ENCODE measurements at places on chromosomes 7 and 10.
A peak's percentile ranks its signal among the peaks of the same experiment; 100 is the strongest.

- no peak for DNase-seq
Observed at GRCh38 chr7:34453150-34453549, 204.9 kb upstream of the NPSR1 start.

GRCh38 chr10:93473161-93473560 is 9.0 kb downstream of the MYOF start:
- no peak for DNase-seq

GRCh38 chr10:76411729-76412435 is 980.5 kb downstream of the LRMDA start:
- peak; percentile 84 for DNase-seq

DNA sequence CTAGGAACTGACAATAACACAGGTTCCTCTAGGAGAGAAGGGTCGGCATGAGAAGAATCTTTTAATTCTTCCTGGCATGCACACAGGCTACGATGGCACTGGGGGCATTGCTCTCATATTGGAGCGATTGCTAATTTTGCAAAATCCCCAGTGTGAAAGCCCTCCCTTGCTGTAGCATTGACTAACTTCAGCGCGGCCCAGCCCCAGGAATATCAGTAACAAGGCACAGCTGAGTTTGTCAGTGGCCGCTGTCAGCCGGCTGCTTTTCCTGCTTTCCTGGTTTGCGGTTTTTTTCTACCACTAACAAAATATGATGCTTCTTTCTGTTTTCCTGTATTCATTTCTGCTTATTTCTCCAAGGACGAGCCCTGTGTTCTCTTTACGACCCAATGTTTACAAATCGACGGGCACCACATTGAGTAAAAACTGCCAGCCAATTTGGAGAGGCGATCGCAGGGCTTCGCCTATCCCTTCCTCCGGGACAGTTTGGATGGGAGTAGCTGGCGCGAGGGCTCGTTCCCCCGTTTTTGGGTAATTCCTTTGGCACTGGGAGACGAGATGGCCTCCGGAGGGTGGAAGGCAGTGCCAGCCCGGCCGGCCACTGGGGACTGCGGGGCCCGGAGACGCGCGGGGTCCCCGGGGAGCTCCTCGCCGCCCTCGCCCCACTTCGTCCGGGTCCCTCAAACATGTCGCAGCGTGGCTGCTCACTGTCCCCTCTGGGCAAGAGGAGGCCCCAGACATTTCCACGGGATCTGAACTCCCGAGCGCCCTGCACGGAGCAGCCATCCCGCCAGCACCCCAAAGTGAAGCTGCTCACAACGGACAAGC is 967 bp downstream of the ADARB2 start:
- no peak for DNase-seq

- DNase-seq = no peak
Observed at GRCh38 chr10:62005281-62005680, 103.8 kb downstream of the ARID5B start.

DNA sequence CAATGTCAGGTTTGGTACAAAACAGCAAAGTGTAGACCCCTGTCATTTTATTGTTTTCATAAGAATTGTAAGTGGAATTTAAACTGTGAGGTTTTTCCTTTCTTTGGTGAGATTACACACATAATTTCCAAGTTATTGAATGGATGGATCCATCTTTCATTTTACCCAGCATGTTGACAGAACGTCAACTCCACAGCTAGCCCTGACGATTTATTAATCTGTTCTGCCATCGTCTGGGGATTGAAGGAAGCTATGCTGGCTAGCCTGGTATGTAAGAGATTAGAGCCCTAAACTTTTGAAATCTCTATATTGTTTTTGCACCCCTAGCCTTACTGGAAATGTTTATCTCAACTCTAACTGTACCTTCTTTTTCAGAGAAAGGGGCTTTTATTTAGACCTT is 8.6 kb downstream of the WNT16 start:
- DNase-seq = no peak

DNA sequence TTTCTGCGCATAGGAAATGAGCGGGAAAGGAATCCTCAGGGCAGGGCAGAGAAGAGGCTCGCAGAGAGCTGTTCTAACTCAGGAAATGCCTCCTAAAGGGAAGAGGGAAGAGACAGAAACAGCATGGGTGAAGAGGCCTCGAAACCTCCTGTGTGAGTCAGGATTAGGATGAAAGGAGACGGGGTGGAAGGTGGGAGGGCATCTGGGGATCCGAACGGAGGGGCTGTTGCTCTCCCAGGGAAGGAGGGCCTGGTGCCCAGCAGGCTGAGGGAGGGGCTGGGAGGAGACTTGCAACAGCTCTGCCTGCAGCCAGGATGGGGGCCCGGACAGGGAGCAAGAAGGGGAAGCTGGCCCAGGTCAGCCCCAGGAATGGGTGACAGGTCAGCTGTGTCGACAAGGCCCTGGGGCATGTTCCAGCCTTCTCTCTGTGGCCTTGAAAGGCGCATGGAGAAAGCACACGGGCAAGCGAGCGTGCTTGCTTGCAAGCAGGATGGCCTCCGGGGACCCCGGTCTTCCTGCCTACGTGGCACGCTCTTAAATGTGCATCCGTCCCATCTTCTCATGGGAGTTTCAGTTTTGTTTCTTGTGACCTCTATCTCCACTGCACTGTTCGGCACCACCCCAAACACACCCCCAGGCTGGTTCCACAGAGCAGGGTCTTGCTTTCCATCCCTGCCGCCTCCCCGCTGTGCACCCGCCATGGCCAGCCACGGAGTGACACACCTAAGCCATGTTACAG is 63.5 kb downstream of the HIPK2 start:
- no peak for DNase-seq

- no peak for DNase-seq
Observed at GRCh38 chr10:50929670-50930069, 44.2 kb upstream of the A1CF start.

DNA sequence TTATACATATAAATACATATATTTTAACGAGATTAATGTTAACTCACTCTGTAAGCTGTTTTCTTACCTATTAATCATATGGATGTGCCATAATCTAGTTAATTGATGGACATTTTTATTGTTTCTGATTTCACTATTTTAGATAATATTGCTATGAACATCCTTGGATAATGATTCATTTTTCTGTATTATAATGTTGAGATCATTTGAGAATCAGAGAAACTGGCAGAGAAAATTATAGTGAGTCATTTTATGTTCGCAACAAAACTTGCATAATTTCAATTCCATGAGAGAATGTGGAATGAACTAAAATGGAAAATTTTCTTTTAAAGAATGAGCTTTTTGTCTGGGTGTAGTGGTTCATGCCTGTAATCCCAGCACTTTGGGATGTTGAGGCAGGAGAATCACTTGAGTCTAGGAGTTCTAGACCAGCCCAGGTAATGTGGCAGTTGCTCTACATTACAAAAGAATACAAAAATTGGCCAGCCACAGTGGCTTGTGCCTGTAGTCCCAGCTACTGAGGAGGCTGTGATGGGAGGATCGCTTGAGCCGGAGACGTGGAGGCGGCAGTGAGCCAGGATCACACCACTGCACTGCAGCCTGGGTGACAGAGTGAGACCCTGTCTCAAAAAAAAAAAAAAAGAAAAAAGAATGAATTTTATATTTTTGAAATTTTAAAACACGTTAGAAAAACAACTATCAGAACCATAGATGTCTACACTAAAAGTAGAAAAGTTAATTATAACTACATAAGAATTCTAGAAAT is 40.5 kb downstream of the PAPSS2 start:
- peak; percentile 25 for DNase-seq

- DNase-seq = no peak
Observed at GRCh38 chr10:49183596-49184542, 4.3 kb downstream of the TMEM273 start.

GRCh38 chr10:101130984-101131961 is at the start of gene TLX1:
TSS of gene TLX1 (plus strand) at chr10:101131300. CDS start at chr10:101131542, 242 bp downstream.
- DNase-seq = no peak

DNA sequence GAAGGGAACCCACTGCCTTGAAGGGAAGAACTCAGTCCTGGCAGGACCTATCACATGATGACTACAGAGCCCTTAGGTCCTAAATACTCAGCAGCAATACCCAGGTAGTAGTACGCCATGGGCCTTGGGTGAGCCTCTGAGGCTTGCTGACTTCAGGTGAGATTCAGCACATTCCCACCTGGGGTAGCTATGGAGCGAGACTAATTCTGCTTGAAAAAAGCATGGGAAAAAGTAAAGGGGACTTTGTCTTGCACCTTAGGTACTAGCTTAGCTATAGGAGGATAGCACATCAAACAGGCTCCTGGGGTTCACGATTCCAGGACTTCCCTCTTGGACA is 98.2 kb upstream of the MEOX2 start:
- DNase-seq = no peak

Measured in AG09309 (cell line).